Non-pigmented ciliary epithelial cell (primary cell): ENCODE measurements at places on chromosomes 1 and 21.

- no peak for DNase-seq
These were observed 136.0 kb upstream of the GREM2 start for GRCh38 chr1:240747907-240748306.

- no peak for DNase-seq
These were observed 45.2 kb downstream of the TENT5C start for GRCh38 chr1:117650840-117651568.

- no peak for DNase-seq
These were observed 76.4 kb upstream of the IFFO2 start for GRCh38 chr1:19032701-19033514.

DNA sequence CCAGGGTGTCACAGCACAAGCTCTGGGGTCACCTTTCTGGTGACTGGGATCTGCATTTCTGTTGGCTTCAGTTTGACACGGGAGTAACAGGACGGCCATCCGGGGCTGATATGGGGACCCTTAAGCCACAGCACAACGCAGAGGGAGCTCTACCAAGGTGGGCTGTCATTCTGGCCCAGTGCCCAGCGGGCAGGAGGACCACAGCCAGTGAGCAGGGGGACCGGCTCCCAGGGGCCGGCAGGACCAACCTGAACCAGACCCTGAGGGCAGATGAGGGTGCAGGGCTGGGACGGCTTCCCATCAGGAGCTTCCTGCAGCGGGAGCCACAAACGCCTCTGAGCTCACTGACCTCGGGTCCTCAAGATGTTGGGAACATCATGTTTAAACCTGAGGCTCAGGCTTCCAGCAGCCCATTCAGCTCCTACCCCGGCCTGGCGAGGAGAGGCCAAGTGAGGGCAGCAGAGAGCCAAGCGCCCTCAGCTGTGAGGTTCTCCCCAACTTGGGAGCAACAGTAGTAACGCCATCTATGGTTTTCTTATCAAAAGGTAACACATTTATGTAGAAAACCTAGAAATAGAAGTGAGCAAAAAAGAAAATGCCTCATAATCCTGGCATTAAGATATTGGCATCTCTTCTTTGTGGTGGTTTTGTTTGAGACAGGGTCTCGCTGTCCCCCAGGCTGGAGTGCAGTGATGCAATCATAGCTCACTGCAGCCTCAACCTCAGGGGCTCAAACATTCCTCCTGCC lies 26.8 kb downstream of the TMEM201 start:
- no peak for DNase-seq

DNA sequence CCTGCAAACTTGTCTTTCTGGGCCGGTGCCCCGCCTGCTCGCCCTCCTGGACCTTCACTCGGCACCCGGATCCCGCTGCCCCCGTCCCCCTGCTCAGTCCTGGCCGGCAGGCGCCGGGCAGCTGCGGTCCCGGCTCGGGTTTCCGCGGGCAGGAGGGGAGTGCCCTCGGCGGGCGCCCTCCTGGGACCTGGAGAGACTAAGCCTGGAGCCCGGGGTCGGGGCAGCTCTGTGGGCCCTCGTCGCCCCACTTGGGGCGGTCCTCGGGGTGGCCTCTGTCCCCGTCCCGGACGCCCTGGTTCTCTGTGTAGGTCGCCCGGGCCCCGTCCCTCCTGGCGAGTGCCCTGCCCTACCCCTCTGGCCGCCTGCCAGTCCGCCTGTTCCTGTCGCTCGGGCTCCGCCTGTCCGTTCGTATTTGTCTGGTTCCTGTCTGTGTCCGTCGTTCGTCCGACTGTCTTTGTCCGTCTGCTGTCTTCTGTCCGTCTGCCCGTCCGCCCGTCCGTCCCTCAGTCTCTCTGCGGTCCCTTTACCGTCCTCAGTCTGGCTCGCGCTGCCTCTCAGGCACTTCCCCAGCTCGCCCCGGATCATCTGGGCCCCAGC lies 490 bp downstream of the SERINC2 start:
- no peak for DNase-seq

DNA sequence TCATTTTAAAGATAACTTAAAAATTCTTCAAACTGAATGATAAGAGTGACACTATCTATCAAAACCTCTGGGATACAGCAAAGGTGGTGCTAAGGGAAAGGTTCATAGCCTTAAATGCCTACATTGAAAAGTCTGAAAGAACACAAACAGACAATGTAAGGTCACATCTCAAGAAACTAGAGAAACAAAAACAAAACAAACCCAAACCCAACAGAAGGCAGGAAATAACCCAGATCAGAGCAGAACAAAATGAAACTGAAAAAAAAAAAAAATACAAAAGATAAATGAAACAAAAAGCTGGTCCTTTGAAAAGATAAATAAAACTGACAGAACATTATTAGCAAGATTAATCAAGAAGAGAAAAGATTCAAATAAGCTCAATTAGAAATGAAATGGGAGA lies 6.8 kb downstream of the ODF2L start:
- DNase-seq: no peak

DNA sequence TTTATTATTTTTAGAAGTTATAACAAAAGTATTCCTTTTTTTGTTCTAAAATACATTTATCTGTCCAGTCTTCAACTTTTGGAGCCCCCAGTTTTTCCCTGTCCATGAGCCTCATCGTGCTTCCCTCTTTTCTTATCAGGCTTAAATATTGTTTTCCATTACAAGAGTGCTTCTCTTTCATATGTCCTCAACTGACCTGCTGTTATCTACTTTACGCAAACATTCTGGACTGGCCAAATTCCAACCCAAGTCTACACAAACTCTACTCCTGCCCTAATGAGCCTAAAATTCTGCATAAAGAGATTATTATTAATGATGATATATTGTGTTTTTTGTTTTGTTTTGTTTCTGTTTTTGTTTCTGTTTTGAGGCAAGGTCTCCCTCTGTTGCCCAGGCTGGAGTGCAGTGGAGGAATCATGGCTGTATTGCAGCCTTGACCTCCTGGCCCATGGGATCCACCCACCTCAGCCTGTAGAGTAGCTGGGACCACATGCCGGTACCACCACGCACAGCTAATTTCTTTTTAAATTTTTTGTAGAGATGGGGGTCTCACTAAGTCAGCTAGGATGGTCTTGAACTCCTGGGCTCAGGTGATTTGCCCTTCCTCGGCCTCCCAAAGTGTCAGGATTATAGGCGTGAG lies 318.8 kb upstream of the NEGR1 start:
- DNase-seq: no peak

- no peak for DNase-seq
These were observed 312.9 kb downstream of the RRAGC start for GRCh38 chr1:38546636-38547035.

DNA sequence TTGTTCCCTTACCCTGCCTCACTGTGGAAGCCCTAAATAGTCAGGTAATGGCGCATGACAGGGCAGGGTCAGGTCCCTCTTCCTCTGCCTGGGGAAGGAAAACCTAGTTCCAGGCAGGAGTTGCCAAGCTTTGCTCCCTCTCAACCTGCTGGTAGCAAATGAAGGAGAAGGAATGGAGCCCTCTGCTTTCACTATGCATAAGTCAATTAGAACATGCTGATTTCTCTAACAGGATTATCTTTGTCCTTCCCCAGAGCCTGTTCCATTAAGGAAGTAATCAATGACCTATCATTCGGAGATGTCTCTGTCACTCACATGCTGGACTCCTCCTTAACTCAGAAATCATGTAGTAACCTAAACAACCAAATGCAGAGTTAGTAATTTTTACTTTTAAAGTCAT lies 161.8 kb upstream of the NFIA start:
- no peak for DNase-seq

DNA sequence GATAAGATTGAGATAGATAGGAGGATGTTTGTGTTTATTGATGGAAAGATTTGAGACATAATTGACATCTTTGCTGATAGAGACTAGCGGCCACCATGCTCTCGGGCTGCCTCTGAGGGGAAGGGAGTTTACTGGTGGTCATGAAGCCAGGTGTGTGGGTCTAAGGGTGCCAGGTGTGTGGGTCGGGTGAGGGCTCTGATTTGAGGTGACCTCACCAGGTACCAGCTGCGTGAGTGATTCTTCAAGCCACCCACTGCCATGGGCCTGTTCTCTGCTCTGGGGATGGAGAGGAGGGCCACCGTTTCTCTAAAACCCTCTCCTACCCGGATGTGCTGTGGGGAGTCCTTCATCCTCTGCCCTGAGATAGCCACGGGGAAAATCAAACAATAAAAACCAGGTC lies 3.2 kb downstream of the UBASH3A start:
- no peak for DNase-seq

- no peak for DNase-seq
These were observed 824.8 kb downstream of the ADGRL2 start for GRCh38 chr1:82625537-82625936.

DNA sequence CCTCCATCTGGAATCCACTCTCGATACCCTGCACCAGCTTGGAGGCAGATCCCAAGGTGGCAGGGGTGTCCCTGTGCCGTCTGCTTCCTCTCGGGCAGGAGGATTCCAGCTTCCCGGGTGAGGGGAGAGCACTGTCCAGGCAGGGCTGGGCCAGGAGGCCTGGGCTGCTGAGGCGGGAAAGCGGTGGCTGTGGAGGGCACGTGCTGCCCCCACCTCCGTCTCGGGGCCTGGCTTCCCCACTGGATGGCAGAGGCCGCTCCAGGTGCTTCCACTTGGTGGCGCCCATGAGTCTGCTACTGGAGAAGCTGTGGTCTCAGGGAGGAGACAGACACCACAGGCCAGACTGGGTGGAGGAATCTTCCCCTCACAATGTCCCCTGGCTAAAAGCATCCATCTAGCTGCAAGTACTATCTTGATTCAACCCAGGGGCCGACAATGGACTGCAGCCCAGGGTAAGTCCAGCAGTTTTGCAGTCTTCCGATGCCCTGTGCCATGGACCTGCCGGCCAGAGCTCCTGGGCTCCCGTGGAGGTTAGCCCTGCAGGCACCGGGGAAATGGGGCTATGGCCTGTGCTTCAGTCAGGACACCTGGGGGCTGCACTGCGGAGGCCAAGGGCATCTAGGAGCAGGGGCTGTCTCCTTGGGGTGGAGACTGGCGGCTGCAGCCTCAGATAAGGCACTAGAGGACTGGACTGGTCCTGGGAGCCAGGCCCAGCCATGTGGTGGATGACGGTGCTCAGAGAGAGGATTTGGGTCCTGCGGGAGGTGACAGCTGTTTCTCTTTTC lies 41.3 kb upstream of the EIF4G3 start:
- no peak for DNase-seq

GRCh38 chr1:4759671-4760070 lies 105.3 kb downstream of the AJAP1 start:
- no peak for DNase-seq
